ENCODE measurements at places on chromosomes 6 and 20. TPM values are rescaled to one million over a fixed set of nuclear protein-coding genes. Genes with fewer than 3 reads are reported as not detected.

LINC00237 gene
- total RNA-seq: not detected

ANKRD66 gene
- total RNA-seq: not detected

SLC22A1 gene
- total RNA-seq: not detected

THEMIS gene
- not detected for total RNA-seq

FIG4 gene
- total RNA-seq: 13.3 TPM

NQO2 gene
- 37.3 TPM for total RNA-seq

PNPLA1 gene
- not detected for total RNA-seq

SPDEF gene
- total RNA-seq: not detected

NKX2-2 gene
- not detected for total RNA-seq
